ENCODE measurements at places on chromosomes 11 and 22.

- no peak for DNase-seq
These were observed 226.1 kb upstream of the FAT3 start for GRCh38 chr11:91998481-91998880.

GRCh38 chr11:43842021-43842420 is 38.6 kb upstream of the ALKBH3 start:
- DNase-seq = no peak

DNA sequence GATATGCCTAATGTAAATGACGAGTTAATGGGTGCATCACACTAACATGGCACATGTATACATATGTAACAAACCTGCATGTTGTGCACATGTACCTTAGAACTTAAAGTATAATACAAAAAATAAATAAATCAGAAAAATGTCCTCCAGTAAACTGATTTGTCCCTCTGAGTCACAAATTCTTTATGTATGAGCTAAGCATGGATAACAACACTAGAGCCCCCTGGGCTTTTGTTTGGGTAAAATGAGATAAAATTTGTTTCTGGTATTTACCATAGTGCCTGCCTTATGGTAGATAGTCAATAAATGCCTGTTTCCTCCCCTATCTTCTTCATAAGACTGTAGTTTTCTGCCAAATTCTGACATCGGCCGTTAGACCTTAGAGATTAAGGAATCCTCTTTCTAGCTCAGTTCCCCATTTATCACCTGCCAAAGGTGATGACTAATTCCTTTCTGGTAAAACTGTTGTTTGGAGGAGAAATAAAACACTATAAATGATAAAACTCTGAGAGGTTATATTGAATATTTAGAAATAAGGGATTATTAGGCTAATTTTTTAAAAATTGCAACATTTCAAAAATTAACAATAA is 43.6 kb upstream of the LUZP2 start:
- DNase-seq = no peak

DNA sequence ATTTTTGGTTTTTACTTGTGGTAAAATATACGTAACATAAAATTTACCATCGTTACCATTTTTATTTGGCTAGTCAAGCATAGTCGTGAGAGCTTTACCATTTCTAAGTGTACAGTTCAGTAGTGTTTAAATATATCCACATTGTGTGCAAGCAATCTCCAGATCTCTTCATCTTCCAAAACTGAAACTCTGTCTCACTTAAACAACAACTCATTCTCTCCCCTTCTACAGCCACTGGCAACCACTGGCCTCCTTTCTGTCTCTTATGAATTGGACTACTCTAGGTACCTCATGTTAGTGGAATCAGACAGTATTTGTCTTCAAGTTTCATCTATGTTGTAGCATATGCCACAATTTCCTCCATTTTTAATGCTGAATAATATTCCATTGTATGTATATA is 37.4 kb downstream of the SMC1B start:
- no peak for DNase-seq

GRCh38 chr11:130448416-130449309 is at the start of gene ADAMTS15:
TSS of gene ADAMTS15 (plus strand) at chr11:130448645. CDS start at chr11:130448974, 329 bp downstream.
- DNase-seq = no peak

DNA sequence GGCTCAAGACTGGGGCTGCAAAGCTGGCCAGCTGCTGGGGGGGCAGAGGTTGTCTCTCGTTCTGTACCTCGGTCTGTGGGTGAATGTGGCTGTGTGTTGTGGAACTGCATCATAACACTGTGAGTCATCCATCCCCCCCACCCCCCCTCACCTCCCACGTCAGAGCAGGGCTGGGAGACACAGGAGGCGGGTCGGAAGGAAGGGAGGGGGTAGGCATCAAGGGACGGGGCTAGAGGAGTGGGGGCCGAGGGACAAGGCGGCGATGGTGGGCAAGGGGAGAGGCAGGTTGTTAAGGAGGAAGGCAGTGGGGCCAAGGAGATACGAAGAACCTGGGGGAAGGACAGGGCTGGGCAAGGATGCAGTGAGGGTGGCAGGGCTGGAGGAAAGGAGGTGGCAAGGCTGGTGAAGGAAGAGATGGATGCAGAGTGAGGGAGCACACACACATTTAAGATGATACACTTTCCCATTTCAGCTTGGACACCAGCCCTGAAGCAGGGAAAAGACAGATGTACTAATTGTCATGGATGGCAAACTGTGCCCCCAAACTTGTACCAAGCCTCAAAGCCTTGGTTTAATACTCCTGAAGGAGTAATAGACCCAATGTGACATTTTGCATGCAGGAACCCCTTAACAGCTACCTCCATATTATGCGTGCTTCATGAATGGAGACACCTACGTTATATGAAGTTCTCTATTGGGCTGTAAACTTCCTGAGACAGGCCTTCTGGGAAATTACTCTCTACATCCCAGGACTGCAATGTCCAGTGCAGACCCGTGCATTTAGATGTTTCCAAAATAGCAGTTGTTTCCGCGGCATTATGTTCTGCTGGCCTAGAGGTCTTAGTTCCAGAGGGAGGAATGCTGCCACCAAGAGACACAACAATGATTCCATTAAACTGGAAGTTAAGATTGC is at the start of gene YPEL4:
Gene YPEL4 (minus strand): TSS at position 87 of the 913 bp plus-strand sequence. CDS start 2,805 bp downstream, outside the sequence.
- peak; percentile 50 for DNase-seq

DNA sequence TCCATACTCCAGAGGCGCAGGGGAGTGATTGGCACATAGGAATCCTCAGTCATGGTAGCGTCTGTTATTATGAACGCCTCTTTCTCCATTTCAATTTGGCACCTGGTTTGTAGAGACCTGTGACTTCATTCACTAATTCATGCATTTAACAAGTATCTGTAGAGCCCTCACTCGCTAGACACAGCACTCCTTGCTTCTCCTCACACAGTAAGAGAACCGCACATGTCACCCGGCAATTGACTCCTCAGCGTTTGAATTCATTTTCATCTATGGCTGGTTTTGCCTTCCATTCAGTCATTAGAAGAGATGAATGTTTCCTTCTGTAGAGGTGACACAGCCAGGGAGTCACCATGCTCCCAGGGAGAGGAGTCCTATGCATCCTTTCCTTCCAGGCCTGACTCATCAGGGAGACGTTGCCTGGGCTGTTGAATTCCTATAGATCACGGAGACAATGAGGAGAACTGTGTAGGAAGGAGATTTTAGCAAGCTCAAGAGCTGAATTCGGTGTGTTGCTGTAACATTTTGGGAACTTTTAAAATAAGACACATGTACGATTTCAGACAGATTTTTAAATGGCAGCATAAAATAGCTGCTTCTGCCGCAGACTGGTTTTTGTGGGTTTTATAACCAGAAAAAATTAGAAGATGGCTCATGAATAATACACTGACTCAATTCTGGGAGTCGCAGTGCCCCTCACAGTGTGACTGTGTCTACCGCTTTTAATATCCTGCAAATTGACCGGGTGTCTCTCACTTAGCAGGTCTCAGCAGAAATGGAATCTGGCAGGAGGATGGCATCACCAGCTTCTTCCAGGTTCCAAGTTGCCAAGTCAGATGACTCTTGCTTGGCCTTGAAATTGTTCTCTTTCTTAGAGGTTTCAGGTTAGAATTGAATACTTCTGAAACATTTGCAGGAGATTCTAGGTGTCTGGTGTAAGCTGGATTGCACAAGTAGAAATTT is 44.4 kb upstream of the CLMP start:
- DNase-seq = no peak

GRCh38 chr11:119788096-119788883 is 59.3 kb upstream of the NECTIN1 start:
- DNase-seq = no peak
